ENCODE measurements at places on chromosomes 1 and 21.

DNA sequence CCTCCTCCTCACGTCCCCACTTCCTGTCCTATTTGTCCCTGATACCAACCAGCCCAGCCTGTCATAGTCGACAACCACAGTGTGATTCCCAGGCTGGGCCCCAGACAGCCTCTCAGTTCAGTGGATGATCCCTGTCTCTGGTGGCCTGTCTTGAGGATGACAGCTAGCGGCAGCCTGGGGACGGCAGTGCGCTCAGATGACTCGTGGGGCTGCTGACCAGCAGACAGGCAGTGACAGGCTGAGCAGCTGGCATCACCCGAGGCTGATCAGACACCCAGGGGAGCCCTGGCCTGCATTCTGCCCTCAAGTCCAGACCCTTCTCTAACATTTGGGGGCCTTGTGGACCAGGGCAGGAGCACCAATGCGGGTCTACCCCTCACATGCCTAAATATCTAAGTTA, 21.0 kb downstream of the NKAIN1 start:
- no peak for DNase-seq

GRCh38 chr1:5994713-5995621, 2.7 kb upstream of the NPHP4 start:
- no peak for DNase-seq

GRCh38 chr1:113860891-113861290, 10.6 kb downstream of the PTPN22 start:
- no peak for DNase-seq

DNA sequence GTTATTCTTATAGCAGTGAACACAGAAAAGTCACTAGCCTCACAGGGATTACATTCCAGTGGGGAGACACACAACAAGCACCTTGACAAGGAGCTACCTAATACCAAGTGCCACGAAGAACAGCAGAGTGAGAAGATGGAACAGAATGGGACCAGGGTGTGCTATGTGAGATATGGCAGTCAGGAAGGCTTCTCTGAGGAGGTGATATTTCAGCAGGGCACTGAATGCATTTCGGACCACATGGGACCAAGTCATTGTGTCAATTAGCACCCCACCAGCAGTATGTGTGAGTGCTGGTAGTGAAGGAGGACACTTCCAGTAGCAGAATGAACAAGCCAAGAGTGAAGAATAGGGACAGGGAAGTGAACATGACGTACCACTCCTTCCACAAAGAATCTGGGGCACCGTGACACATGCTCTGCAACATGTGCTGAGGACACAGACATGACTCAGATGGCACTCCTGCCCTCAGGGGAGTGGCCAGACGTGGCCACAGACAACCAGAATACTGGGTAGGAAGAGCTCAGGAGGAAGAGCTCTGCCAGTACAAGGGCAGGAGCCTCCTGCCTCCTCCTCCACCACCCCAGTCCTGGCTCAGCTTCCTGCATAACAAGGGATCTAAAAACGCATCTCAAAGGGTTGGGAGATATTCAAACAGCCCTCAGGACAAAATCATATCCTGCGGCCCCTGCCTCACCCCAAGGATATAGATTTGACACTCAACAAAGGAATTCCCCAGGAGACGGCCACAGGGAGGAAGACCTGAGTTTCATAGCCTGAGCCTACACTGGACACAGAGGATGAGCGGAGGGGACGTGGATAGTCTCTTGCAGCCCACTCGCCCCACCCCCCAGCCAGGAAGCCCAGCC, 102.5 kb downstream of the TRABD2B start:
- no peak for DNase-seq

DNA sequence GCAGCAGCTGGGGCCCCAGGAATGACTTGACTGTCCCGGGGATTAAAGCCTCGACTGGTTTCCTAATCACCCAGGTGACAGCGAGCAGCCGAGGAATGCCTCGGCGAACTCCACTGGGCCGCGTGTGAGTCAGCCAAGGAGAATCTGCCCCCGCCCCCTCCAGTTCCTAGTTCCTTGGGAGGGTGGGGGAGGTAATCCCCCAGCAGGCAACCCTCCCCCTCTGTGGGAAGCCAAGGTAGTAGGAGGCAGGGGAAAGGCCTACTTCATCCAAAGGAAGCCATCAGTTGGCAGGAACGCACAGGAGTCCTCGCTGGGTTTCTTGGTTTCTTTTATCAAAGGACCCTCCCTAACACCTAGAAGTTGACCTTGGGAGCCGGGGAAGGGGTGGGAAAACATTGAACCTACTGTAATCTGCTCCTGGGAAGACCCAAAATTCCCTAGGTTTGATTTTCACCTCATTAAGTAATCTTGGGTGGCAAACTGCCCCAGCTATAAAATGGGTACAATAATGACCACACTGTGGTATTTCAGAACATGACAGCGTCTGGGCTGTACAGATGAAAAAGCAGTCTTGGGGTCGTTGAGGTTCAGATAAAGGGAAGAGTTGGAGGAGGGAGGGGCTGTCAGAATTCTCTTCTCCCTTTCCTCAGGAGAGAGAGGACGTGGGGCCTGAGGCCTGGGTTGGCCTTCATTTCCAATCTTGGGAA, 1.4 kb downstream of the TENT5B start:
- no peak for DNase-seq

- no peak for DNase-seq
Measured at GRCh38 chr21:30329203-30329875, 8.2 kb downstream of the KRTAP27-1 start.

DNA sequence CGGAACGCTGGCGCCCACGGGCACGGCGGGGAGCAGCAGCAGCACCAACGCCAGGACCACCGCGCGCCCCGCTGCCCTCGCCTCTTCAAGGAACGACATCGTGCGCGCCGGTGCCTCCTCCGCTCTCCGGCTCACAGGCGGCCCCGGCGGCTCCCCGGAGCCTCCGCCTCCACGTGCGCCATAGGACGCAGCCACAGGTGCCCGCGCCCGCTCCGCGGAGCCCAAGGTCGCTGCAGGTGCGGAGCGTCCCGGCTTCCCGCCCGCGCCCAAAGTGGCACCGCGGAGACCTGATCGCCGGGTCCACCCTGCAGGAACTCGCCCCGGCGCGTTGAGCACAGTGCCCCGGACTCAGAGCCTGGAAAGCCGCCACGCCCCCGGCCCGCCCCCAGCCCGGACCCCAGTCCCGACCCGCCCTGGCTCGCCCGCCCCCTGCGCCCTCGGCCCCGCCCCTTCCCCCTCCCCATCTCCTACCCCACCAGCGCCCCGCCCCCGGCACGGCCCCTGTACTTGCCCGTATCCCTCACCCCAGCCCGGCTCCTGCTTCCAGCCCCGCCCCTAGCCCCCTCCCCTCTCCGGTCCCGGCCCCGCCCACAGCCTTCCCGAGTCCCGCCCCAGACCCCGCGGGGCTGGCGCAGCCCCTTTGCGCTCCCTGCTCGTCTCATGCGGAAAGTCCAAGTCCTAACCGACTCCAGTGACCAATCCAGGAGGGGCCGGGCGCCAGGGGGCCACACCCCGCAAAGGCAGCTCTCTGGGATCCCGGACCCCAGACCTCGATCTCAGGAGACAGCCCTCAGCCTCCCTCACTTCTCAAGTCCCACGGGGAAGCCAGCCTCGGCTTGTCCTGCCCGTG, at the start of gene MEGF6:
TSS of gene MEGF6 (minus strand) at position 339 of the 850 bp plus-strand sequence. CDS start at position 99, 240 bp downstream.
- DNase-seq, result no peak

- no peak for DNase-seq
Measured at GRCh38 chr1:110610696-110611286, 4.6 kb upstream of the KCNA2 start.
